Stimulated activated CD4-positive, alpha-beta T cell treated with anti-CD3 and anti-CD28 coated beads, Interleukin-2, amount 100 ng/mL, for 48 hours (primary cell): ENCODE measurements at places on chromosomes 6 and 20.
A peak's percentile ranks its signal among the peaks of the same experiment; 100 is the strongest.

DNA sequence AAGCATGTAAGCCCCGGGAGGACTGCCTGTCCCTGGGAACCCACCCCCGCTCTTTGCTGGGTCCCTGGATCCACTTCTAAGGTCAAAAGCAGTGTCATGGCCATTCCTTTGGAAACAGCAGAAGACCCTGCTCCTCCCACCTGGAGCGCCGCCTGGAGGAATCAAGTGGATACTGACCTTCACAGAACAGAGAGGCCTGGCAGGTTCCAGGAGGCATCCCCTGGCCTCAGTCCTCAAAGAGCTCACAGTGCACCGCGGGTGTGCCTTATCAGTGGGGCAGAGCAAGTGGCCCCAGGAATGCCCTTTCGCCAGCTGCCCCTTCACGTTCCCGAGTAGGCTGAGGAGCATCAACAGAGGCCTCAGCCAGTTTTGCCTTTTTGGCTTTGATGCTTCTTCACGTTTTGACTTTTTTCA, 11.1 kb upstream of the SLC4A11 start:
- no peak for DNase-seq

DNA sequence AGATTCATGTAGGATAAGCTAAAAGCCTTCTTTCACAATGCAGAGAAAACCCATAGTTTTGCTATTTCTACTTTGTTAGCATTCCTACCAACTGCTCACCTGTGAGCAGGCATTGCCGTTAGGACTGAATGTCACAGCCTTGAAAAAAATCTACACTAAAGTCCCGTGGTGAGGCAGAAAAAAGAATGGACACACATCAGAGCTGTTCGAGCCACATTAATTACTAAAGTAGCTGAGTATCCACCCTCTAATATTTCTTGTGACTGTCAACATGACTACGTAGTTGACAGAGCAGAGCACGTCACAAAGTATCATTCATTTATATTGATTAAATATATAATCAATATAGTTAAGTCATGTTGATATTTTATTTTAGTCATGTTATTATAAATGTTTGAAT, 10.1 kb downstream of the HDGFL1 start:
- DNase-seq: no peak

GRCh38 chr20:57616143-57616951, 3.9 kb downstream of the ZBP1 start:
- DNase-seq: no peak

DNA sequence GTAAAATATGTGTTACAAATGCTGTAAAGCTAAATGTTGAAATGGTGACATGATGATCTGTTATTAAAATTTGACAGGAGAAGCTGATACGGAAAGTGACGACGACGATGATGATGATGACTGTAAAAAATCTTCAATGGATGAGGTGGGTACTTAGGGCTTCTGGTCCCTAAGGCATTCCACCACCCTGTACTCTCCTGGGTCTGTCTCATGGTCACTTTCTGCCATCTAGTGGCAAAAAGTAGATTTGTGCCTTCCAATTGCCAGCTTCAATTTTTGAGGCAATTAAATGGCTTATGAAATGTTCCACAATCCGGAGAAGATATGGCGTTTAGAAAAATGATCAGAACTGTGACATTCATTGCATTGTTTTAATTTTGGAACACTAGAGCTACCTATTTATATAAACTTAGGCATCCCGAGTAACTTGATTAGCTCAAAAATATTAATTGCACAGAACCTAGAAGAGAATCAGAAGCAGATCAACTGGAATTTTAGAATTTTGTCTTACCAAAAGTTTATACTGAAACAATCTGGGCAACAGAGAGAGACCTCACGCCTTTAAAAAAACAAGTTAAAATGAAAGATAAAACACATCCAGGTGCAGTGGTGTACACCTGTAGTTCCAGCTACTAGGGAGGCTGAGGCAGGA, 346.5 kb upstream of the PLCB4 start:
- DNase-seq: peak; percentile 7

DNA sequence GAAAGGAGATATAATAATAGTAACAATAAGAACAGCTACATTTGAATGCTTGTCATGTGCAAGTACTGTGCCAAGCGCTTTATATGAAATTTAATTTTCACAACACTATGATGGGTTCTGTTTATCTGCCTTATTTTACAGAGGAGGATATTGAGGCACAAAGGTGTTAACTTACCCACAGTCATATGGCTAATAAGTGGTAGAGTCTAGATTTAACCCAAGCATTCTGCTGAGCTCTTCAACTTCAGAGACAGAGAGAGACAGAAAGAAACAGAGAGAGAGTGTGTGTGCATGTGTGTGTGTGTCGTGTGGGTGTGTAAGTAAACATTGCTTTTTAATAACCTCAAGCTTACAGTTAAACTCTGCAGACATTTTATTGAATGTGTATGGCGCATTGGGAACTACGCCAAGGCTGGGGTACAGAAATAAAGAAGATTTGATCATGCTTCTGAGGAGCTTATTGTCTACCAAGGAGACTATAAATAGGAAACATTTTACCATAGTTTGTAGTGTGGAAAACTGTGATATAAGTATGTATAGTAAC, 12.9 kb downstream of the TBPL1 start:
- DNase-seq: no peak

DNA sequence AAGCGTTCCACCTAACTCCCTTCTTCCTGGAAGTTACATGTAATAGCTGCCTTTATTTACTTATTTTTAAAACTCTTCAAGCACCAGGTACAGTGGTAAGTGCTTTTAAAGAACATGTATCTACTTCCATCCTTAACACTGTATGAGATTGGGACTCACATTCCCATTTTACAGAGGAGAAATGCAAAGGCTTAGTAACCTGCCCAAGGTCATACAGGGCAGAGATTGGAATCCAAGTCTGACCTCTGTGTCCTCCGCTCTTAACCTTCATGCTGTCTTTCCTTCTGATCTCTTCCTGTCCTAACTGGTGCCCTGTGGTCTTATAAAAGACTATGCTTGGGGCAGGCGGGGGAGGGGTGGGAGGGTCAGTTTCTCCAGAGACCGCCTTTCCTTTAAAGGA, 1.6 kb downstream of the B4GALT5 start:
- DNase-seq: no peak

DNA sequence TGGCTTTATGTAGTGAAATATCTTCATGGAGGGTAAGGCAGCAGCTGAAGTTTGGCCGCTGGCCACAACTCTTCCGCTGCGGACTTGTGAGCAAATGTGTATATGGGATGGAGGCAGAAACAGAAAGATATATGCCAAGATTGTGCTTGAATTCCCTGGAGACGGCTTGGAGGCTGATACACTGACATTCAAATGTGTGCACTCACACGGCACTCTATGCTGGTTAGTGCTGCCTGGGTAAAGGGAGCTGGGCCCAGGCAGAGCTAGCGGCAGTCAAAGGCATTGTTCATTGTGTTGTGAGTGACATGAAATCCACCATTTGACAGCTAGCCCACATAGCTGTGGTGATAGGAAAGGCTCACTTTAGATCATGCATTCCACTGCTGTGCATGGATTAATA, 202.7 kb downstream of the CLIC5 start:
- no peak for DNase-seq

GRCh38 chr6:1786455-1787453, 177.0 kb downstream of the FOXC1 start:
- peak; percentile 17 for DNase-seq

DNA sequence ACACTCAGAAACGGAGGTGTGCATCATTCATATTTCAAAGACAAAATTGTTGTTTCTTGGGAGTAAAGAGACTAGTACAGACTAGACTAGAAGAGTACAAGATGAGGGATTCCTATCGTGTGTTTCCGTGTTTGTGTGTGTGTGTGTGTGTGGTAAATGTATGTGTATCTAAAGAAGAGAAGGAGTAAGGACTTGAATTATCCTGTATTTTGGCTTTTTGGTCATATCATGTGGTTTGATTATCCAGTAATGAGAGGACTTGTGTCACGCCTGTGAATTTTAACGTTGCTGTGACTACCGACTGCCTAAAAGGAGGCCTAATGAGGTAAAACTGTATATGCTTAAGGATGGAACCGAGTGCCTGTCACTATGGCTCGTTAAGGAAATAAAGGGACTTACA, 44.4 kb upstream of the MAP7 start:
- no peak for DNase-seq

DNA sequence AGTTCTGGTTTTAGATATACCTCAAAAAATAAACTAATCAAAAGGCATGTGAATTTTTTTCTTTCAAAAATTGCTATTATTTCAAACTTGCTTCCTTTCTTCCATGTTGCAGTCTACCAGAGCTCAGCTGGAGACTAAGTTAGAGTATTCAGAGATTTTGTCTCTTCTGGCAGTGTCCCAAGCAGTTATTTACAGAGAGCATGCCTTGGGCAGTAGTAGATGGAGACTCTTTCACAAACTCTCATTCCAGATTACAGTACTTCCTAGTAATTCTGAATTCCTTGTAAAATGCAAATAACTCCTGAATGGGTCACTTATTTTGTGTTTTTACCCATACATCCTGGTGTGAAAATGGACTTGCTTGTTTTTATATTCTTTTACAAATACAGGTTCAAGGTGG, 703.4 kb downstream of the EPHA7 start:
- DNase-seq: no peak

GRCh38 chr6:144585217-144585814, 300.2 kb downstream of the UTRN start:
- DNase-seq: no peak

GRCh38 chr20:14612391-14612790, 275.0 kb upstream of the FLRT3 start:
- DNase-seq: no peak

DNA sequence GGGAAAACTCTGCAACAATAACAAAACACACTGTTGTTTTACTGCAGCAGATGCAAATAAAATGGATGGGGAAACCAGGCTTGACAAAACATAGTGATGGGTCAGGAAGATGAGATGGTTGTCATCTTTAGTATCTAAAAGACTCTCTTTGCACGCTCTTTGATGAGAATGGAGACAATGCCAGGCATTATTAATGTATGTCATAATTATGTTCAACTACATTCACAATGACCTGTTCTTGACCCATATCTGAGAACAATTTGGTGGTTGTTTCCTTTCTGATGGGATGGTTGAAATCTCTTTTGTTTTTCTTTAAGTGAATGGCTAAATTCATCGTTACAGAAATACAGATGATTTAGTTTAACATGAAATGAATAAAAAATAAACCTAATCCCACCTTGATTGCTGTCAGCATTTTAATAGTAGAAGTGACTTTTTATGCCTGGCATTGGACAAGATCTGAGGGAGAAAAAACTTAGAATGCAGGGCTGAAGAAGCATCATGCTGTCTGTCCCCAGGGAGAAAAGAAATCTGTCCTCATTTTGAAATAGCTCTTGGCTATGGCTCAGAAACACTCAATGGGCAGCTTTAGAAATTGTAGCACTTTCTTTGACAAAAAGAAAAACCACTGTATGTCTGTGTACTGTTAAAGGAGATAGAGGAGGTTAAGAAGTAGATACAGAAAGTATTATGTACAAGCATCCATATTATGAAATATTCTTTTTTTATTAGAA, 12.4 kb upstream of the GRIK2 start:
- no peak for DNase-seq

DNA sequence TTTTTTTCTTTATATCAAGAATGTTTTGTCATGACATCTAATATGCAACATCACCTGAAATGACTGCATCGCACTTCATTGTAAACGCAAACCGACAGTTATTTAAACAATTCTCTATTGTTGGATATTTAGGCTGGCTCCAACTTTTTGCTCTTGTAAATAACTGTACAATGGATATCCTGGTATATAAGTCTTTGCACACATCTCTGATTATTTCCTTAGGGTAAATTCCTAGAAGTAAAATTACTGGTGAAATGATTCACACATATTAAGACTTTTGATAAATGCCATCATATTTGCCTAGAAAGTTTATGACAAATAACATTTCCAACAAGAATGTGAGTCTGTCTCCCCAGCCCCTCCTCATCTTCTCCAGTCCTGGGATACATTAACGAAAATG, 154.7 kb downstream of the TFAP2C start:
- no peak for DNase-seq
